ENCODE measurements at places on chromosomes 11 and 22.

DNA sequence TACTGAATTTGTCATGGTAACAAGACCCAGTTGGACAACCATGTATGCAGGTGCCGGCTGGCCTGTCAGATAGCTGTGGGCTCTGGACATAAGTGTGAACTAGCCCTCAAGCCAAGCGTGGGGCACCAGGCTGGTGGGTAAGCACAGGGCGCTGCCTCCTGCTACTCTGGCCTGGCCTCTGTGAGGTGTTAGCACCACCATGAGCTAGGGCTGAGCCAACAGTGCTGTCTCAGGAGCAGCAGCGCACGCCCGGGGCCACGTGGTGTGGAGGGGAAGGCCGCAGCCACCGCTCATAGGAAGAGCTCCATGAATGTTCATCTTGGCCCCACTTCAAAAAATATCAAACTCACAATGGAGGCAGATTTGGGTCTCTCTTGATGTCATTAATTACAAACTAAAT is 35.3 kb upstream of the GNB1L start:
- DNase-seq, result peak; percentile 66

- DNase-seq, result no peak
Measured at GRCh38 chr11:6191742-6192141, 7.3 kb upstream of the OR52W1 start.

DNA sequence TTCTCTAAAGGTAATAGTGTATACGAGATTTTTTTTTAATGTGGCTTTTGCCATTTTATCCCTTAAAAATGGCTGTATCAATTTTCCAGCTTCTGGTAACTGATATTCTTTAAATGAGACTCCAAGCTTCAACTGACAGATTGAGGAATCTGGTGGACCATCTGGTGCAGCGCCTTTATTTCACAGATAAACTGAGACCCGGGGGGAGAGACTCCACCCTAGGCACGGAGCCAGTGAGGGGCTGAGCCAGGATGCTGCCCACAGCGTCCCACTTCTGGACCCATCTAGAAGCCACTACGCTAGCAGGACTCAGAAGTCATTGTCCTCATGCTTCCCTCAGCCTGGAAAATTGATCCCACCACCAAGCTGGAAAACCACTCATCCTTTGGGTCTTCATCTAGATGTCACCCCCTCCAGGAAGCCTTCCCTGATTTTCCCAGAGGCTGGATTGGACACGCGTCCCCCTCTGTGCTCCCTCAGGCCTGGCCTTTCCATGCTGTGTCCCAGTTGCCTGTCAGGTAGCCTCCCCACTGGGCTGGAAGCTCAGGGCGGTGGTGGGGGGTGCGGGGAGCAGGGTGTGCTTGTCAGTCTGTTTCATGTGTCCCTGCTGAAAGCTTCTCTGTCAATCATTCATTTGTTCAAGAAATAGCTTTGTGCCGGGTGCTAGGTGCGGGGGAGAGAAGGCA is 12.3 kb upstream of the CD5 start:
- DNase-seq, result no peak

DNA sequence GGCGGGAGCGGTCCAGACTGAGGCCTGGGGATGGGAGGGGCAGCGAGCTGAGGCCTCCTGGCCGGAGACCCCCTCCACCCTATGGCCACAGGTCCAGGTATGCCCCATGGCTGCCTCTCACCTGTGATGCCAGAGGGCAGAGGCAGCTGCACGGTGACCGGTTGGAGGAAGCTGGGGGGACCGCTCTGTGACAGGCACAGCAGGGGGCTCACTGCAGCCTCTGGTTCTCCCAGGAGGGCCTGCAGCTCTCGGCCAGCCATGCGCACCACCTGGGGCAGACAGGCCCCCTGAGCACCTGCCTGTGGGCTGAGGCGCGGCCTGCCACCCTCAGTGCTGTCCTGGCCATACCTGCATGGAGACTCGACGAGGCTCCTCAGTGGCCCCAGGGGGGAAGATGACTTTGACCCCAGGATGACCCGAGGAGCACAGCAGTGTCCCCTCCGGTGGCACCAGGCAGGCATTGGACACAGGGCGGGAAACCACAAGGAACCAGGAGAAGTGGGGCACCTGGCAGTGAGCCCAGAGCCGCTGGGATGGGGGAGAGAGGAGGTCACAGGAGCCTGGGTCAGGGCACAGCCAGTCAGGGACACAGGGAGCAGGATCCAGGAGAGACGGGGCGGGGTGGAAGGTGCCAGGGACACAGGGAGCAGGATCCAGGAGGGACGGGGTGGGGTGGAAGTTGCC is 3.2 kb upstream of the SLC25A22 start:
- DNase-seq, result no peak

All from activated CD4-positive, alpha-beta T cell treated with anti-CD3 and anti-CD28 coated beads, Interleukin-2, amount 10 ng/mL, durations not matched to agents 24 days and 14 days (primary cell).